ENCODE measurements at places on chromosomes 13 and 19. TPM values are rescaled to one million over a fixed set of nuclear protein-coding genes. Genes with fewer than 3 reads are reported as not detected.

Gene LYPD5
- 3.7 TPM for total RNA-seq

Gene NANOS3
- total RNA-seq: not detected

Gene COL4A1
- 178 TPM for total RNA-seq

DNA sequence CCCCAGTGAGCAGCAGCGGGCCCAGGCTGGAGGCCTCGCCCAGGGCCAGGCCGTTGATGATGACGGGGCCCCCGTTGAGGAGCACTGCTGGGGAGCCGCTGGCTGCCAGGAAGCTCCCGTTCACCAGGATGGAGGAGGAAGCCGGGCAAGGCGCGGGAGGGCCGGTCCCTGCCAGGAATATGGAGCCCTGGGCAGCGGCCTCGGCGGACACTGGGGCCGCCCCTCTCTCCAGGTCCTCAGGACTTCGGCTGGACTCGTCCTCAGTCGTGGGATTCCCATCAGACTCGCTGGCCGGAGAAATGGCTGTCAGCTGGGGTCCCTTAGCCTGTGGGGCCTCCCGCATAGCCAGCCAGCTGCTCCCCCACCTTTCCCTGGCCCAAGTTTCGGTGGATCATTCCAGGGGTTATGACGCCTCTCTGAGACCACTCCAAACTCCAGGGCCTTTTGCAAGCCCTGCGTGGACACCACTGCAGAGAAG is 2.1 kb downstream of the SIX5 start:
- DNase-seq: peak; percentile 92

GRCh38 chr13:23466144-23467002 is 32.9 kb upstream of the SACS start:
- no peak for DNase-seq

GRCh38 chr13:39970177-39970846 is 314.9 kb downstream of the COG6 start:
- DNase-seq: no peak

GRCh38 chr13:95564733-95565291 is 12.3 kb downstream of the CLDN10 start:
- no peak for DNase-seq

DNA sequence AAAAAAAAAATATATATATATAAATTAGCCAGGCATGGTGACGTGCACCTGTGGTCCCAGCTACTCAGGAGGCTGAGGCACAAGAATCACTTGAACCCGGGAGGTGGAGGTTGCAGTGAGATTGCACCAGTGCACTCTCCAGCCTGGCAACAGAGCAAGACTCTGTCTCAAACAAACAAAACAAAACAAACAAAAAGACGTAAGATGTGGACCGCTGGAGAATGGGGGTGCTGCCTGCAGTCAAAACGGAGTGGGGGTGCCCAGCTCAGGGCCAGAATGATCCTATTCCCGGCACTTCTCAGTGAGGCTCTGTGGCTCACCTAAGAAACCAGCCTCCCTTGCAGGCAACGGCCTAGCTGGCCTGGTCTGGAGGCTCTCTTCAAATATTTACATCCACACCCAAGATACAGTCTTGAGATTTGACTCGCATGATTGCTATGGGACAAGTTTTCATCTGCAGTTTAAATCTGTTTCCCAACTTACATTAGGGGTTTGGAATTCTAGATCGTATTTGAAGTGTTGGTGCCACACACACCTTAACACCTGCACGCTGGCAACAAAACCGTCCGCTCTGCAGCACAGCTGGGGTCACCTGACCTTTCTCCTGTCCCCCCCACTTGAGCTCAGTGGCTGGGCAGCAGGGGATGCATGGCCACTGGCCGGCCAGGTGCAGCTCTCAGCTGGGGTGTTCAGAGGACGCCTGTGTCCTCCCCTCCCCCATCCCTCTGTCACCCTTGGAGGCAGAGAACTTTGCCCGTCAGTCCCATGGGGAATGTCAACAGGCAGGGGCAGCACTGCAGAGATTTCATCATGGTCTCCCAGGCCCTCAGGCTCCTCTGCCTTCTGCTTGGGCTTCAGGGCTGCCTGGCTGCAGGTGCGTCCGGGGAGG is at the start of gene F7:
Gene F7, plus strand, starts transcription at position 760 of the 889 bp plus-strand sequence. Its CDS starts 51 bp downstream, at position 811.
- DNase-seq: no peak

DNA sequence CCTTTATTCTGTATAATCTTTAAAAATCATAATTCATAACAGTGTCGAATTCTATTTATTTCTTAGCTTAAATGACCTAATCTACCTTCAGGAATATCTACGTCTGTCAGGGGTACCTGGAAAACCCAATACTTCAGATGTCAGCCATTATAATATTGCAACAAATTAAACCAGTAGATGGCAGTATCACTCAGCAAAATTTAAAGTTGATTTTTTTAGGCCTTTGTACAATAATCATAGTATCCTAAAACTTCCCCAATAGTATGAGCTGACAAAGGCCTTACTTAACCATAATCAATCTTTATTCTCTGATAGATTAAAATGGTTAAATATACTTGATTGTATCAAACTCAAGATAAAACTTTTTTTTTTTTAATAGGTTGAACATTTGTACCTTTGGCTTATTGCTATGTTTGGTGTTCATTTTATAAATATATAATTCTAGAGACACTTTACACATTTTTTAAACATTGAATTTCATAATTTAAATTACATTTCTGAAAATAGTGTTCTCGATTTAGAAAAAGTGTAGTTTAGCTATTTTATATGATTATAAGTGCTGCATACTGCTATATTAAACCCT is 830.2 kb upstream of the SPRY2 start:
- no peak for DNase-seq

DNA sequence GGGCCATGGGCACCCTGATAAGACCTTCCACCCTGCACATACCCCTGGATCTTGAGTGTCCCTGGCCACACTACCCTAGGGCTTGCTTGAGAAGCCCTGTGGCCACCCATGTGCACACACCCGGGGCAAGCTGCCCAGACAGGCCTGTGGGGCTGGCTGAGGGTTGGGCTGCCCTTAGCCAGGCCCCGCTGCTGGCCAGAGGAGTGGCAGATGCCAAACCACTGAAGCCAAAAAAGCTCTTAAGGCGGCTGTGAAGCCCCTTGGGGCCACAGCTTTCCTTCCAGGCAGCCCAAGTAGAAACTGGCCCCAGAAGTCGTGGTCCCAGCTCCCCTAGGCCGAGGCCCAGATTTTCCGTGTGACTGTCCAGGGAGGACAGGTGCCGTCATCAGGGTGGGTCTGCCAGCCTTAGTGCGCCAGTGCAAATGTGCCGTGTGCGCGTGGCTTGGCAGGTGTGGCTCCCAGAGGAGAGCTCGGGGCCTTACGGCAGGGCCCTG is 14.8 kb downstream of the CEBPG start:
- no peak for DNase-seq
